Activated CD4-positive, CD25-positive, alpha-beta regulatory T cell treated with anti-CD3 and anti-CD28 coated beads, Interleukin-2, amount 50 U/mL, for 72 hours (primary cell): ENCODE measurements at places on chromosomes 6 and 20.

DNA sequence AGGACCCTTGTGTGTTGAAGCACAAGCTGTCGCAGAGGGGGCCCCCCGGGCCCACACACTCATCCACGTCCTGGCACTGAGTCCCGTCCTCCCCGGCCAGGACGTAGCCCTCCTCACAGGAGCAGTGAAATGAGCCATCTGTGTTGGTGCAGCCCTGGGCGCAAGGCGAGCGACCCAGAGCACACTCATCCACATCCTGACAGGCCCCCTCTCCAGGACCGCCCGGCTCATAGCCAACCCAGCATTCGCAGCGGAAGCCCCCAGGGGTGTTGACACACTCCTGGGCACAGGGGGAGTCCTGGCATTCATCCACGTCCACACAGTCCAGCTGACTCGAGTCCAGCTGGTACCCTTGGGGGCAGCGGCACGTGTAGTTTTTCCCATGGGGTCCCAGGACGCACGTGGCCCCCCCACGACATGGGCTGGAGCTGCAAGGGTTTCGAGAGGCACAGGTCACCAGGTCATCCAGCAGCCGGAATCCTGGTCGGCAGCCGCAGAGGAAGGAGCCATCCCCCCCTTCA lies 1.2 kb downstream of the CD93 start:
- no peak for DNase-seq

- no peak for DNase-seq
Measured at GRCh38 chr6:149636124-149636523, 12.4 kb downstream of the KATNA1 start.

DNA sequence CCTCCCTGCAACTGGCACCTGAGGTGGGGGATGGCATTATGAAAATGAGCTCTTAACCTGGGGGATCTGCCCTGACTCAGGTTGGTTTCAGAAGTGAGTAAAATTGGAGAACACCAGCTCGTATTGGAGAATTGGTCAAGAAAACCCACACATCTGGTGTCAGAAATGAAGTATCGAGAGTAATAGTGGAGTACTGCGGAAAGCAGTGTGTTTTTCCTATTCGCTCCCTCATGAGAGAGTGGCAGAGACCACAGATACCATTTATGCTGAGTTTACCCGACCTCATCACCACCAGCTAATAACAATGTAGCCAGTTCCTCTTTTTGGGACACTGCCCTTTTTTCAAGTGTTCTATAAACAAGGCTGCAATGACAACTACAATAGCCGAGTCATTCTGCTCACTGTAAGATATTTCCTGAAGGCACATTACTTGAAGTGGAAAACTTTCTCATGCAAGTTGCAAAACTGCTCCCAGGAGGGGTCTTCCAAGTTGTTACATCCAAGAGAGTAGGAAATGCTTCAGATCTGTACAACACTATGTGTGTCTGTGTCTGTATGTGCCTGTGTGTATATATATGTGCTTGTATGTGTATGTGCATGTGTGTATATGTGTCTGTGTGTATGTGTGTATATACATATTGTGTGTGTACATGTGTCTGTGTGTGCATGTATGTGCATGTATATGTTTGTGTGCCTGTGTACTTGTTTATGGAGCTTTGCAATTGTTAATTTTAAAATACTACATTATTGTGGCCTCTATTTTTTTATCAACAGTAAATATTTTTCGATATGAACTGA lies 106.0 kb upstream of the CST7 start:
- no peak for DNase-seq

GRCh38 chr6:40183902-40184301 lies 249.6 kb upstream of the MOCS1 start:
- no peak for DNase-seq
